CMK (cell line): ENCODE measurements at places on chromosomes 6 and 20.

DNA sequence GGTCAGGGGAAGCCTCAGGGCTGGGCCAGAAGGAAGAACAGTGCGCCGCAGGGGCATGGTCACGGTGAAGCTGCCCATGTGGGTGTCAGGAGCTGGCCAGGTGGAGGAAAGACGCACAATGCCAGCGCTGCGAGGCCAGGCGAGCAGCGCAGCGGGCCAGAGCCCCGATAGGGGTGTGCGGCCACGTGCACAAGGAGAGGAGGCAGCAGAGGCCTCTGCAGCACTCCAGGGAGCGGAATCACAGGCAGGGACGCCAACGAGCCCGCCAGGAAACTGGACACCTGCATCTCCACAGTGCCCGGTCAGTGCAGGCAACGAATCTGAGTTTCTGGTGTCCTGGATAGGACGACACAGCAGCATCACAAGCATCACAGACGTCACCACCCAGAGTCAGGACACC is 35.7 kb downstream of the TAF4 start:
- no peak for DNase-seq

DNA sequence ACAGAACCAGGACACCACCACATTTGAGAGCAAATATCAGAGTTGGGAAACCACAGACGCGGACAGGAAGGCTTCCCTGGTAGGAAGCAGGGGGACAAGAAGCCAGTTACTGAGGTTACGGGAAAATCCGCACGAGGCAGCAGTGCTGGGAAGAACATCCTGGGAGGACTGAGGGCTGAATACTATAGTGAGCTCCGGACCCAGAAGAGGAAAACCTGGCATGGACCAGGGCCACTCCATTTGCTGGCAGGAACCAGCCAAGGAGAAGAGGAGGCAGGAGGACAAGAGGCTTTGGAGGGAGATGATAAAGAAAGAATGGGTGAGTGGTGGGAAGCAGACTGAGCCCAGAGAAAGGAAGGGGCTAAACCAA is 6.1 kb upstream of the DSN1 start:
- DNase-seq: no peak

- DNase-seq: no peak
Observed at GRCh38 chr6:150730801-150731457, 131.2 kb downstream of the PLEKHG1 start.

GRCh38 chr6:43668151-43669028 is 19.2 kb downstream of the MRPS18A start:
- DNase-seq: no peak

GRCh38 chr20:63831993-63832686 is 1.1 kb upstream of the ZBTB46 start:
- peak; percentile 42 for DNase-seq

- DNase-seq: no peak
Observed at GRCh38 chr6:7311917-7312615, 933 bp downstream of the SSR1 start.

DNA sequence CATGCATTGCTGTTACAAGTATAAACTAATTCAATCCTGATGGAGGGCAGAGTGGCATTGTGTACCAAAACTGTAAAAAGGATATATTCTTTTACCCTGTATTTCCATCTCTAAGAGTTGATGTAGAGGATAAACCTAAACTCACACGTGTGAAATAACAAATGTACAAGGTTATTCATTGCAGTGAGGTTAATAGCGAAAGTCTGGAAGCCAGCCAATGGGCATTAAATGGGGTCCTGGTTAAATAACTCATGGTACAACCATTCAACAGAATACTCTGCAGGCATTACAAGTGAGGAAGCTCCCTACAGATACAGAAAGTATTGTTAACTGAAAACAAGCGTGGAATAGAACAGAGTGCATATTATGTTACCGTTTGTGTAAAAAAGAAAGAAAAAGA is 56.9 kb downstream of the BCAS1 start:
- no peak for DNase-seq

- no peak for DNase-seq
Observed at GRCh38 chr20:63509088-63509564, 10.2 kb upstream of the EEF1A2 start.

- DNase-seq: no peak
Observed at GRCh38 chr20:1357921-1358671, 29.2 kb upstream of the SDCBP2 start.

- no peak for DNase-seq
Observed at GRCh38 chr6:25995507-25995906, 32.9 kb downstream of the TRIM38 start.

GRCh38 chr6:131946404-131946991 is 4.7 kb downstream of the CCN2 start:
- DNase-seq: no peak

- DNase-seq: no peak
Observed at GRCh38 chr6:7500752-7501282, 40.7 kb upstream of the DSP start.

- no peak for DNase-seq
Observed at GRCh38 chr6:148529010-148529409, 186.4 kb downstream of the SASH1 start.

- DNase-seq: no peak
Observed at GRCh38 chr6:147704691-147705090, 196.2 kb downstream of the SAMD5 start.

DNA sequence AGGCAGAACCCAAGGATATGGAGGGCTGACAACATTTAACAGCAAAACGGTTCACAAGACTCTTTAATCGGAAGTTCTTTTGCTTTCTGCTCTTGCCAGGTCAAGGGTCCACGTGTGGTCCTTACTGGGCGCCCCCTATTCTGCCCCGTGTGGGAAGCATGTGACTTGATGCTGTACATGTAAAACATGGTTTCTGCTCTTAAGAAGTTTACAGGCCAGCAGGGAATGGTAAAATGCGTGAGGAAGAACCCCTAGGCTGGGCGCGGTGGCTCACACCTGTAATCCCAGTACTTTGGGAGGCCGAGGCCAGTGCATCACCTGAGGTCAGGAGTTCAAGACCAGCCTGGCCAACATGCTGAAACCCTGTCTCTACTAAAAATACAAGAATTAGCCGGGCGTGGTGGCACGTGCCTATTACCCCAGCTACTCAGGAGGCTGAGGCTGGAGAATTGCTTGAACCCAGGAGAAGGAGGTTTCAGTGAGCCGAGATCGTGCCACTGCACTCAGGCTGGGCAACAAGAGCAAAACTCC is 19.3 kb downstream of the ZNF217 start:
- no peak for DNase-seq

DNA sequence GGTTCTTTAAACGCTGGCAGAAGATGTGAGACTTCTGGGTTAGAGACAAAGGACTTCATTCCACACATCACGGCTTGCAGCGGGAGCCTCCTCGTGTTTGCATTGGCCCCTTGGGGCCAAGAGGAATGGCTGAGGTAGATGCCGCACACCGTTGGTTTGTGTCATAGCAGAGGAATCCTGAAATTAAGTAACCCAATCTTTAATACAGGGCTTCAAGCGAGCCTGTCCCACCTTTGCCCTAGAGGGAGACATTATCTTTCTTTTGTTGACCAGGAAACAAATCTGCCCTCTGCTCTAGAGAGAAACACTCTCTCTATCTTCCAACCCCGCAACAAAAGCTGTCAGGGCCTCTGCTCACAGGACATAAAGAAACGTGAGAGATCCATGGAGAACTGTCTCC is 277.5 kb upstream of the ZFP64 start:
- DNase-seq: no peak

DNA sequence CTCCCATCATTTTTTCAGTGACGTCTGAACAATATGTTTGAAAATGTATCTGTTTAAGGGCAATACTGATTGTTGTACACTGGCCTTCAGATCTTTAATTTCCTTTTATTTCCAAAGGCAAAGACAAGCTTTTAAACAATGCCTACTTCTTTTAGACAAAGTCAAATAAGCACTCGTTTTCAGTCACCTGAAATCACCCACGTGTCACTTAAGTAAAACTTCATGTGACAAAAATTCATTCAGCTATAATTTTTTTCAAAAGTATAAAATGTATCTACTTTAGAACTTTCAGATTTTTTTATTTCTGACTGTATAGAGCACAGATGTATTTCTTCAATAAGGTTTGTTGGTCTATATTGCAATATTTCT is 113.5 kb upstream of the BEND6 start:
- DNase-seq: no peak

DNA sequence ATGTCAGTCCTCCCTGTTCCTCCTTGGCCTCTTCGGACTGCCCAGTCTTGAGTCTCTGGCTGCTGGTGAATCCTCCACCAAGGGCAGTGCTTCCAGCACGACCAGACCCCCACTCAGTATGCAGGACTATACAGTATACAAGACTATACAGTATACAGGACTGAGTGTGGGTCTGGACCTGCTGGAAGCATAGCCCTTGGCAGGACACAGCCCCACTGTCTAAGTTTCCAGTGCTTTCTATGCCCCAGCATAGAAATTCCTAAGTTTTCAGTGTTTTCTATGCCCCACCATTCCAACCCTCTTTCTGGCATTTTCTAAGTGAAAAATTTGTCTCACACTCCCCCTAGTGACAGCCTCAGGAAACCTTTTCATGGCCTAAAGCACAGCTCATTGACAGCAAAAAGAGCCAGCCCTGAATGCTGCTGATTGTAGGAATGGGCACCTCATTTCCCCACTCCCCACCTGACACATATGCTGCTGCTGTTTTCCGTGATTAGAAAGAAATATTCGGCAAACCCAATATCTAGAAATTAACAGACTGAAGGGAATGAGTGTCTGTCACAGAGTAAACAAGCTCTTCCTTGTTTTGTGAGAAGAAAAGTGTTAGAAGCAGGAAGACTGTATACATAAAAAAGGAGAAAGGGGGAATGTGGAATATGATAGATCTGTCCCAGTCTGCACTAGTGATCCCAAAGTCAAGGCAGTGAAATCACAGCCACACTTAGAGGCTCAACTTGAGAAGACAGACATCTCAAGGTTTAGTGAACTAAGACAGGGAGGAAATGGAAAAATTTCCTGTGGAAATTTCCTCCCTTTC is 206.9 kb downstream of the IBTK start:
- no peak for DNase-seq

DNA sequence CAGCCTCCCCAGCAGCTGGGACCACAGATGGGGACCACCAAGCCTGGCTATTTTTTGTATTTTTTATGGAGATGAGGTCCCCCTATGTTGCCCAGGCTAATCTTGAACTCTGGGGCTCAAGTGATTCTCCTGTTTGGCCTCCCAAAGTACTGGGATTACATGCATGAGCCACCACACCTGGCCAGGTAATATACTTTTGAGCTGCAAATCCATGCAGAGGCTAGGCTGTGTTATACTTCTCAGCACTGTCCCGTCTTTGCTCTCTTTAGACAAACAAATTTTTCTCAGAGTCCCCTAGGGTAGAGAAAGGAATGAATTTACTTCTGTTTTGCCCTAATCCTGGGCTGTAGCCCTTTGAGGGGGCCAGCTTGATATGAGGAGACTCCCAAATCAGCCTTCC is 13.4 kb upstream of the SCAF8 start:
- no peak for DNase-seq

- DNase-seq: no peak
Observed at GRCh38 chr6:152816055-152816454, 65.5 kb downstream of the VIP start.

DNA sequence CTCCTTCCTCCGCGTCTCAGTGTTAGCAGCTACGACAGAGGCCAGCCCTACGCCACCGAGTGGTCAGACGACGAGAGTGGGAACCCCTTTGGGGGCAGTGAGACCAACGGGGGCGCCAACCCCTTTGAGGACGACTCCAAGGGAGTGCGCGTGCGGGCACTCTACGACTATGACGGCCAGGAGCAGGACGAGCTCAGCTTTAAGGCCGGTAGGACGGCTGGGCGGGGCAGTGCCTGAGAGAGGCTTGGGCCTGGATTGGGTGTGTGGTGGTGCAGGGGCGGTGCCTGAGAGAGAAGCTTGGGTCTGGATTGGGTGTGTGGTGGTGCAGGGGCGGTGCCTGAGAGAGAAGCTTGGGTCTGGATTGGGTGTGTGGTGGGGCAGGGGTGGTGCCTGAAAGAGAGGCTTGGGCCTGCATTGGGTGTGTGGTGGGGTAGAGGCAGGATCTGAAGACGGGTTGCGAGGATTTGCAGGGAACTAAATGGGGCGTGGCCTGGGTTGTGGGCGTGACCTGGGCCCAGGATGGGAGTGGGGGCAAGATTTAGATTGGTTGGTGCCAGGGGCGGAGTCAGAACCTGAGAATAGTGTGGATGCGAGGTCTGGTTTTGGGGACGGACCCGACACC is 24.4 kb downstream of the SPDEF start:
- DNase-seq: no peak

DNA sequence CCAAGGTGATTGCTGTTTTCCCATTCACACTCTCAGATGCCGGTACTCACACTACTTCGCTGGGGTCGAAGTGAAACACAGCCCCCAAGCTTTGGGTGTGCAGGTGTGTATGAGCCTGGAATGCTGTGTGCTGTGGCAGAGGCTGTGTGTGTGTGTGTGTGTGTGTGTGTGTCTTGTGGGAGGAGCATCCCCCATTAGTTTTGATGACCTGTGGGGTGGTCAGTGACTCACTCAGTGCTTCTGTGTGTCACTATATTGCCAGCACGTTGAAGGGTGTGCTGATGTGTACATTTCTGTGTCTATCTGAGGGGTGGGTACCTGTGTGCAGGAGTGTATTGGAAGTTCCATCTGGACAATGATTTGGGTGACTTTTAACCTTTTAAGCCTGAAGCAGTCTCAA is 5.0 kb upstream of the SLC12A5 start:
- DNase-seq: no peak
